Activated naive CD4-positive, alpha-beta T cell (primary cell): ENCODE measurements at places on chromosomes 6 and 20.

DNA sequence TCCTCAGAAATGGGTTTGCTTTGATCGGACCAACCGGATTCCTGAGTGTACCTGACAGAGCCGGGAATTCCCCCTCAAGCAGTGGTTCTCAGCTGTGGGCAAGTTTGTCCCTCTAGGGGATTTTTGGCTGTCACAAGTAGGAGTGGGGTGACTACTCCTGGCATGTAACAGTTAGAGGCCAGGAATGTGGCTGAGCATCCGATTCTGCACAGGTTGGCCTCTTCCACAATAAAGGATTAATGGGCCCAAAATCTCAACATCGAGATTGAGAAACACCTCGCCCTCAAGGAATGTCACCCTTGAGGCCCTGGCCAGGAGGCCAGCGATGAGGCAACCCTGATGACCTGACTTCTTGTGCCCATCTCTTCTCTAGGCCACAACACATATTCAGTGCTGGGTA, 7.9 kb downstream of the AGPAT4 start:
- DNase-seq = no peak

- DNase-seq = no peak
These were observed 211.6 kb downstream of the RNF144B start for GRCh38 chr6:18598551-18599264.

DNA sequence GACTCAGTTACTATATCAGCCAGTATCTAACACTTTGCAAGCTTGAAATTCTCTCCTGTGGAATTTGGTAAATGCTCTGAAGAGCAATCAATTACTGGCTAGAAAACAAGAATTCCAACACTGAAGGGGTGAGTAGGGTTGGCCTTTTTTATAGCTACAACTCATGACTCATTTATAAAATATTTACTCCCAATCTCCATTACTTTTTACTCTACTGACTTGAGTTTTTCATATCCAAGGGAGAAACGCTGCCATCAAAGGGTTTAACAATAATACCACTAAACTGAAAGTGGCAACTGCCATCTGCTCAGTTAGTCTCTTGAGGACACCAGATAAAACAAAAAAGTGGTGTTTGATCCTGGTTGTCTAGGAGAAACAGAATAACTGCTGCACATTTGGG, 203.1 kb downstream of the UBE3D start:
- no peak for DNase-seq

- no peak for DNase-seq
These were observed 91.7 kb upstream of the B3GAT2 start for GRCh38 chr6:71048320-71049164.

DNA sequence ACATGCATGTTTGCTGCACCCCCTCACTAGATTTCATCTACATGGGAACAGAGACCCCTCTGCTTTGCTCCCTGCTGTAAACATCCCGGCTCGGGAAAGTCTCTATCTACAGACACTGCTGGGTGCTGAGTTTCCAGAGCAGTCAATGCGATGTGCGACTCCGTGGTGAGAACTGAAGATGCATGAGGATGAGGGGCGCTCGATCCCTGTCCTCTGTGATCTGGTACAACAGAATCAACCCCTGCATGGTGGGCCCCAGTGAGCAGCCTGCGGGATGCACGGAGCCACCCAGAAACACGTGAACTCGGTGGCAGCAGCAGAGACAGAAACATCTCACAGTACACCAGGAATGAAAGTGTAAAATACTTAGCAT, 83.1 kb downstream of the THBS2 start:
- no peak for DNase-seq

- no peak for DNase-seq
These were observed 155.6 kb downstream of the OGFRL1 start for GRCh38 chr6:71444222-71444621.

- no peak for DNase-seq
These were observed 137.2 kb upstream of the ADGRB3 start for GRCh38 chr6:68497927-68498326.

- DNase-seq = no peak
These were observed 20.0 kb downstream of the ITPR3 start for GRCh38 chr6:33641144-33641543.

GRCh38 chr6:63643862-63644261, 8.3 kb downstream of the PHF3 start:
- DNase-seq = no peak

GRCh38 chr20:61123751-61124368, 128.2 kb upstream of the CDH4 start:
- DNase-seq = no peak

GRCh38 chr6:135310291-135310690, 129.2 kb downstream of the MYB start:
- DNase-seq = no peak

GRCh38 chr6:44530209-44530909, 142.9 kb downstream of the CDC5L start:
- DNase-seq = no peak

DNA sequence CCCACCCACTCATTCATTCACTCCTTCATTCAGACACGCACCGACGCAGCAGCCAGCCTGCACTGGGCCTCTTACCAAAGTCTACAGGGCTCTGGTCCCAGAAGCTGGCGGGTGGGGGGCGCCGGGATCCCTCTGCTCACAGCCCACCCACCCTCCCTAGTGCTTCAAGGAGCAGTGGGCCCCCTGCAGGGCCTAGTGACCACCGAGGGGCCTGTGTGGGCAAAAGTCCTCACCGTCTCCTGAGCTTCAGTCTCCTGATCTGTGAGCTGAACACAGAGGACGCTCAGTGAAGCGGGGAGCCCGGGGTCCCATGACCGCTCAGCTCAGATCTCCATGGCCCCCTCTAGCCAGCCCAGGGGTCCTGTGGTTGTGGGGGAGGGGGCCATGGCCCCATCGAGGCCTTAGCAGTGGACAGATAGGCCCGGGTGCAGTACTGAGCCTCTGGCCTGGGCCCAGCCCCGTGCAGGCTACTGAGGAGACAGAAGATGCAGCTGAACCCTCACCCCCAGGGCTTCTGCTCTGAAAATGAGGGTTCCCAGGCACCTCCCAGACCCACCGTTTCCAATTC, 33.4 kb upstream of the MRGBP start:
- DNase-seq = no peak

DNA sequence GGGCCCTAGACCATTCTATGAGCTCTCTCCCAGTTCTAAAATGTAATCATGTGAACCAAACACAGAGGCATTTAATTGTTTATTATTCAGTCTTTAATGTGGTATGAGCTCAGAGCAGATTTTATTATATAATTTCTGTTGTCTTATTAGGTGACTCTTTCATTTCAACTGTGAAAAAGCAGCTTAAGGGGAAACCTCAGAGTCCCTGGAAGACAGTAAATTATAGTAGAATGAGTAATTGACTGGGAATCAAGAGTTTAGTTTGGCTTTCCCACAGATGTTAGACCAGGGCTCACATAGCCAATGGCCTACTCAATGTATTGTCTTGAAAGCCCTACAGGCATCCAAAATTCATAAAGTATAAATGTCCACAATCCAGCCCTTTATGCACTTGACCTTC, 390.4 kb upstream of the SLC35B3 start:
- DNase-seq = no peak

GRCh38 chr6:134352786-134353480, 35.0 kb upstream of the SGK1 start:
- no peak for DNase-seq

- no peak for DNase-seq
These were observed 48.6 kb upstream of the FABP7 start for GRCh38 chr6:122730775-122731386.

GRCh38 chr20:36728986-36729385, 16.9 kb downstream of the NDRG3 start:
- no peak for DNase-seq

DNA sequence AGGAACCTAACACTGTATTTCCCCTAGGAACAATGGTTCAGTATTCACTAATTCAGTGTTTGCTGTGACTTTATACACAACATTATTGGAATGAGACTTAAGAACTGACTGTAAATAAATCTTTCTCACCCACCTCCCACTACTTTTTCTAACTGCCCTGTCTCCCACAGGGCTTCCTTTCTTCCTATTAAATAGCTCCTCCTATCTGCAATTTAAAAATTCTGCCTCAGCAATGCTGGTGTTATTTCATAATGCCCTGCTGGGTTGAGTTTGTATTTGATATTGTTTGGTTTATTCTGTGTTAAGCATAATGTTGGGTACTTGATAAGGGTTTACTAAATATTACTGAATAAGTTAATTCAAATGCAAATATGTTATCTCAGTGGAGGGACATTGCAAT, 573.1 kb upstream of the RNF217 start:
- DNase-seq = no peak
